ENCODE measurements at places on chromosomes 2 and 18.

DNA sequence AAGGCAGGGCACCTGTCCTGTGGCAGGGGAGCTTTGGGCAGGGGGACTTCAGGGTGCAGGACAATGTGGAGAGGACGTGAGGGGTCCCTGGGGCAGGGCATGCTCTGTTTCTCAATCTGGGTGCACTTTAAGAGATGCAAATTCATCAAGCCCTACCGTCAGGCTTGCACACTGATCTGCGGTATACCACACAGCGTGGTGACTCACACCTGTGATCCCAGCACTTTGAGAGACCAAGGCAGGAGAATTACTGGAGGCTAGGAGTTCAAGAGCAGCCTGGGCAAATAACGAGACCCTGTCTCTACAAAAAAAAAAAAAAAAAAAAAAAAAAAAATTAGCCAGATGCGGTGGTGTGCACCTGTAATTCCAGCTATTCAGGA lies 10.2 kb upstream of the GPC1 start:
- no peak for DNase-seq

GRCh38 chr2:221567809-221568208 lies 4.3 kb downstream of the EPHA4 start:
- no peak for DNase-seq

DNA sequence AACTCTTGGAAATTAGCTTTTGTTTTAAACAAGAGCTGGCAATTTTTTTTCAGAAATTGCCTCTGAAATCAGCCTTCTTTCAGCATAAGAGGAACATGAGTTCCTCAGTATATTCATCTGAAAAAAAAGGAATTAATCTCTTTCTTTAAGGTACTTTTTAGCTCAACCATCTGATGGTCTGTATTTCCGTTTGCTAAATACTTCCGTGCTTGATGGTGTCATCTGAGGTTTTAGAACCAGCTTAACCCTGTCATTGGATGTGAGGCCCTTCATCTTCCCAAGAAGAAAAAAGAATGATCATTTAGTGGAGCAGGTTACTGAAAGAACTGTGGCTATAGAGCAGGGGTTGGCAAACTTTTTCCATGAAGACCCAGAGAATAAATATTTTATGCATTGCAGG lies 175.0 kb downstream of the TRABD2A start:
- DNase-seq = no peak

DNA sequence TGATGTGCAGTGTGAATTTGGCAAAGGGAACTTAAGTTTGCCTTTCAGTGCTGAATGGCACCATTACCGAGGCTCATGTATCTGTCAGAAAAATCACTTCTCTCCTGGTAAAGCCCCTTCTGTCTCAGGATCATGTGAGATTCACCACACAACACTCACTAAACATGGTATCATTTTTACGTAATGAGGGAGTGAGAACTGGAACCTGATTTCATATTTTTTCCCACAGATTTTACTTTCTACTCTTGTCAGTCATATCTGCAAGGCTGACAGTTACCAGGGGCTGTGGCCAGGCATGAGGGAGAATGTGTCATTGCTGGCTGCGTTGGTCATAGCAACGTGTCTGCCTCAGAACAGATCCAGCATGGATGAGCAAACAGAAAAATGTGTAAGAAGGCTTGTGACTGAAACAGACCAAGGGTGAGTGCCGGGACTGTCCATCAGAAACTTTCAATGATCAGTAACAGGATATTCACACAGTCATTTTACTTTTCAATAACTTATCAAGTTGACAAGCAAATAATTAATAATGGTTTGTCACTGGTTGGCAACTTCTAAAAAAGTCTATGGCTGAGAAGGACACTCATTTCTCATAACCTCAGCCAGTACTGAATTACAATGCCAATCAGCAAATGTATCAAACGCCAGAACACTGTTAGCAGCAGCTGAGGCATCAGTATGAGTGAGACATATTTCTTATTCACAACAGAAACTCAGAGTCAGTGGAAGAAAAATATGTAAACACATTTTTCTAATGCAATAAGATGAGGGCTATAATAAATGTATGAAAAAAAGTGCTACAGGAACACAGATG lies 100.5 kb downstream of the CDC42EP3 start:
- no peak for DNase-seq

- no peak for DNase-seq
Observed at GRCh38 chr18:23871410-23871809, 143.1 kb upstream of the TTC39C start.

DNA sequence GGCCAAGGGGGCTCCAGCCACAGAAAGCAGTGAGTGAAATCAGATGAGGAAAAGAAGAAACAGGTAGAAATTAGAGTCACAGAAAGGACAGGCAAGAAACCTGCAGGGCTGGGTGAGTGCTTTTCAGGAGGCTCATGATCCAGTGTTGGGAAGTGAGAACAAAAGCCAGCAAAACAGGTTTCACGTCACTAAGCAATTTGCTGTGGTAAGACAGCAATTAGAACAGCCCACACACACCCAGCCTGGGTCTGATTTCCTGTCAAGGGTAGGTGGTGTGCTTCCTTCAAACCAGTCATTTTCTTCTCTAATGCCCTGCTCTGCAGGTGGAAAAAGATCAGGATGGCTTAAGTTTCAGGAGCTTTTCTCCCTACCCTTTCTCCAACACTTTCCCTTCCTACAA lies 52.9 kb upstream of the XDH start:
- DNase-seq = no peak

GRCh38 chr18:51561821-51562220 lies 364.3 kb upstream of the MEX3C start:
- DNase-seq = no peak

GRCh38 chr18:74402806-74403433 lies 54.2 kb downstream of the DIPK1C start:
- no peak for DNase-seq

- peak; percentile 94 for DNase-seq
Observed at GRCh38 chr2:238256594-238257104, 16.8 kb upstream of the HES6 start.

GRCh38 chr2:233423552-233423860 lies 69.2 kb downstream of the DGKD start:
- no peak for DNase-seq

DNA sequence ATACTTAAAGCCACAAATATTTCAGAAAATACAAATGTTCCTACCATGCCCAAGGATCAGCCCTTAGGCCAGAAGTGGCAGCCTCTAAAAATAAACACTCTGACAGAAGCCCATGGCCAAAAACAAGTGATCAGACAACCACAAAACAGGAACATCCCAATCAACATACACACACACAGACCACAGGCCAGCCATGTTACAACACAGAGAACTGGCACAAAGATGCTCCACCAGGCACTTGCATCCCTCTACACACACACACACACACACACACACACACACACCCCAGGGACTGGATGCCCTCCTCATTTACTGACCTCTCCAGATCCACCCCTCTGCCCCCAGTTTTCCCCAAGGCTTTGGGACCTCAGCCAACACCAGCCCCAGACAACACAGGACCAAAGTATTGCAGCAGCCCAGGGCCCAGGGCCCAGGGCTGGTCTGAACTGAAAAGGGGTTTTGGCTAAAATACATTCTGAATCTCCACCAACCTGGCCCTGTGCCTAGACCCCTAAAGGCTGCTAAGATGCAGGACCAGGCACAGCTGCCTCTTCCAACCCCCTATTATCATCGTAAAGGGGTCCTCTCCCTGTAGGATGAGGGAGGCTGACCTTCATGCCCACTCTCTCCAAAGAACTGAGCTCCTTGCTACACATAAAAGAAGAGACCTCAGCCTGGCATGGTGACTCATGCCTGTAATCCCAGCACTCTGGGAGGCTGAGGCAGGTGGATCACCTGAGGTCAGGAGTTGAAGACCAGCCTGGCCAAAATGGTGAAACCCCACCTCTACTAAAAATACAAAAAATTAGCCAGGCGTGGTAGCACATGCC lies 151.4 kb downstream of the TNS1 start:
- no peak for DNase-seq

- DNase-seq = no peak
Observed at GRCh38 chr2:191660575-191660974, 17.4 kb upstream of the NABP1 start.

DNA sequence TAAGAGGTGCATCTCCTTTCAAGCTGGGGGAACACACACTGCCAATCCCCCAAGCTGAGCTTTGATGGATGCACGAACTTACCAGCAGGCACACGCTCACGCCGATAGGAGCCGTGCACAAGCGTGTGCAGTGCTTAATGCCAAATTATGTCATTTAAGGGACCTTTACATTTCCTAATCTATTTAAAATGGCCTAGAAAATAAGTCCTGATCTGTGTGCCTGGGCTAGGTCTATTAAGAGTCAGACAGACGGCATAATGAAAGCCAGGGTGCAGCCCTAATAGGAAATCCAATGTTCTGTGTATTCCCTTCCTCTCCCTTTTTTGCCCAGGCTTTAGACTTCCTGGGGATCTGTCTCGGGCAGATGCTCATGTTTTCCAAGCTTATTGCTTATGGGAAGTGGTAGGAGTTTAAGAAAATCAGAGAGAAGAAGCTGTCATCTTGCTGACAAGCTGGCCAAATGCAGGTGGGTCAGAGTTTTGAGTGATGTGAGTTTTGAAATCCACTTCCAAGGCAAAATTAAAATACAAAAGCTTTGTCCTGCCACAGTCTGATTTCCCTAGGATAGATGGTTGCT lies 142.6 kb downstream of the MYT1L start:
- DNase-seq = no peak

GRCh38 chr18:11289248-11289647 lies 139.9 kb upstream of the PIEZO2 start:
- no peak for DNase-seq

GRCh38 chr2:10276481-10277292 lies 26.0 kb upstream of the HPCAL1 start:
- DNase-seq = no peak

All from hematopoietic multipotent progenitor cell treated with erythropoietin and hydrocortisone succinate and interleukin-3 and kit ligand, for 15 days (in vitro differentiated cells).